ENCODE measurements at places on chromosomes 13 and 19. TPM values are rescaled to one million over a fixed set of nuclear protein-coding genes. Genes with fewer than 3 reads are reported as not detected.

DNA sequence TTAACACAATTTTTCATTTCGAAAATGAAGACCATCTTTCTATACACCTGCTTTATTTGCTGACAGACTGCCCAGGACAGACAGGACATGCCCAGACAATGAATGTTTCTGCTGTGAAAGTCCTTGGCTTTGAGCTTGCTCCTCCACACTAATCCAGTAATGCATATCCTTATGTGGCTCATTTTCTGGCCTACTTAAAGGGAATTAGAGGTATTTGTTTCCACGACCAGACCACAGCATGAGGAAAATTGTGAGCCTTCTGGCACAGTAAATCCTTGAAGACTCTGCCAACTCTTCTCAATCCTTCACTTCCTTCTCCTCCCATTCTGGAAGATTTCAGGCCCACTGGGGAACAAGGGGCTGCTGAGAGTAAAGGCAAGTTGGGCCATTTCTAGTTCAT lies 25.7 kb downstream of the CCDC70 start:
- no peaks in the 10 kb centered on the region for H3K27me3 ChIP-seq
- no peaks in the 10 kb centered on the region for H3K4me1 ChIP-seq
- H3K36me3 ChIP-seq: no peaks in the 10 kb centered on the region
- DNase-seq: no peak

ZNF85 gene
- total RNA-seq: not detected

TEKTIP1 gene
- 1.9 TPM for total RNA-seq

ZNF45 gene
- 14.8 TPM for total RNA-seq

GRCh38 chr13:50850445-50850844 lies 7.0 kb upstream of the DLEU7 start:
- no peak overlapping the region for H3K27ac ChIP-seq
- H3K4me1 ChIP-seq: no peaks in the 10 kb centered on the region
- H3K27me3 ChIP-seq: no peaks in the 10 kb centered on the region
- H3K4me3 ChIP-seq: no peak overlapping the region

DNA sequence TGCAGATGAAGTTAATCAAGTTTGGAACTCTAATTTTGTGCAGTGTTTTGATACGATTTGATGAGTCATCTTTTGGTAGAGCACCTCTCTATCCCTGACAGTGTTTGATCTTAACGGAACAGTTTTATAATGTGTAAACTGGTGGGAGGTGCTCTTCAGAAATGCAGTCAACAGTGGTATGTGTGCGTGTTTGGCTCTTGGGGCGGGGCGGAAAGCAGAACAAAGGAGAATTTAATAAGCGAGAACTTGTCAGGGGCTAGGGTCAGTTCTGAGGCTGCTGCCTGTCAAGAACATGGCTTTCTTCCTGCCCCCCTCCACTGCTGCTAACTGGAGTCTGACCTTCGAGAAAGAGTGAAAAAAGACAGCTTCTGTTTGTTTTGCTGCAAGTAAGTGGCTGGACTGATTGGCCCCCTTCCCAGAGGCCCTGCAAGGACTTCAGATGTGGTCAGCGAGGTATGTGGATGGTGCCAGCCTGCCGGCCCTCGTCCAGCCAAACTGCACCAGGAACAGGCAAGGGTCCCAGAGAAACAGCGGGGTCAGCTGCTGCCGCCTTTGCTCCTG lies 40.8 kb downstream of the BBC3 start:
- peak; percentile 76 for DNase-seq
- no peaks in the 10 kb centered on the region for H3K27me3 ChIP-seq
- peak overlapping the region; percentile 65 for H3K27ac ChIP-seq
- H3K4me3 ChIP-seq: no peak overlapping the region

- no peak for DNase-seq
- H3K4me1 ChIP-seq: no peaks in the 10 kb centered on the region
- no peak overlapping the region for H3K4me3 ChIP-seq
- no peaks in the 10 kb centered on the region for H3K27me3 ChIP-seq
- no peaks in the 10 kb centered on the region for H3K36me3 ChIP-seq
Observed at GRCh38 chr13:35857769-35858168, 273.4 kb downstream of the DCLK1 start.

APOC4 gene
- not detected for total RNA-seq

DNA sequence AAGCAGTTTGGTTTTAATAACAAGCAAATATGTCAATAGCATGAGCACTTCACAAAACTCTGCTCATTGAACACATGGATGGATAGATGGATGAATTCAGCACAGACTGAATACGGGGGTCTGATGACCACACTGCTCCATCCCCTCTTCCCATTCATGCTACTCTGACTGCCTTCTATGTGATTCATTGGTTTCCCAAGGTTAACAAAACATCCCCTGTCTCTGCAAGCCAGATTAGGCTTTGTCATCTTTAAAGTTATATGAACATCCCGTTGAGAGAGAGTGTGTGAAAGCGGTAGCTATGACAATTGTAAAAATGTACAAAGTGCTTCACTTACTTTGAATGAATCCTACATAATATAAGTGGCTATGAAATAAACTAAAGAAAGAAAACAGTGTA lies 252.5 kb downstream of the OXGR1 start:
- no peak overlapping the region for H3K27ac ChIP-seq
- DNase-seq: no peak
- H3K36me3 ChIP-seq: no peaks in the 10 kb centered on the region
- no peaks in the 10 kb centered on the region for H3K4me1 ChIP-seq

GRCh38 chr19:16645140-16645539 lies 14.8 kb downstream of the SMIM7 start:
- no peaks in the 10 kb centered on the region for H3K4me1 ChIP-seq
- H3K27ac ChIP-seq: no peak overlapping the region
- DNase-seq: no peak
- no peaks in the 10 kb centered on the region for H3K27me3 ChIP-seq
- no peaks in the 10 kb centered on the region for H3K36me3 ChIP-seq
- H3K4me3 ChIP-seq: no peak overlapping the region

C5AR2 gene
- not detected for total RNA-seq

- H3K4me1 ChIP-seq: no peaks in the 10 kb centered on the region
- H3K36me3 ChIP-seq: no peaks in the 10 kb centered on the region
- no peak overlapping the region for H3K4me3 ChIP-seq
- DNase-seq: no peak
Observed at GRCh38 chr13:51562011-51562671, 22.1 kb upstream of the WDFY2 start.

GRCh38 chr19:2962018-2962670 lies 15.2 kb upstream of the TLE6 start:
- H3K4me1 ChIP-seq: no peaks in the 10 kb centered on the region
- peak; percentile 79 for DNase-seq
- H3K4me3 ChIP-seq: no peak overlapping the region
- H3K27me3 ChIP-seq: no peaks in the 10 kb centered on the region
- H3K36me3 ChIP-seq: no peaks in the 10 kb centered on the region

DNA sequence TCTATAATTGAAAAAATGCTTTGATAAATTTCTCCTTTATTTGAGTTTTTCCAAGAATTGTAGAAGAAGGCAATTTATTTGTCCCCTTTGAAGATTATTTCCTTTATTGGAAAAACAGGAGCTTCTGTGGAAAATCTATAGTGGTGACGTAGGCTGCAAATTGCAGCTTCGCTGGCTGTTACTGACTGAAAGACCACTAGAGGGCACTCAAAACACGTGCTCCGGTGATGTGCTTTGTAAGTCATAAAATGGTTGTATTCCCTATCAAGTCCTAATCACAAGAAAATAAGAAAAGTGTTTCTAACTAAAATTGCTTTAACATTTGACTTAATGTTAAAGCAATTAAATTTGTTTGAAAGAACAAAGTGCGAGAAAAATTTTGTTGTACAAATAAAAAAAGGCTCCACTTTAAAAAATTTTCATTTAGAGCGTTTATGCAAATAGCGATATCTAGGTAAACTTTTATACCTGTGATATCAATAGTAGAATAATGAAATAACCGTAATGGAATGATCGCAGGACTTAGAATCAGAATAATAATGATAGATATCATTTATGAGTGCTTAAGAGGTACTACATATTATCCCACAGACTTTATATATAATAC lies 638.2 kb upstream of the SPRY2 start:
- no peaks in the 10 kb centered on the region for H3K36me3 ChIP-seq
- H3K4me3 ChIP-seq: no peak overlapping the region
- no peaks in the 10 kb centered on the region for H3K27me3 ChIP-seq
- peaks cover 8% of the 10 kb centered on the region for H3K4me1 ChIP-seq

C3 gene
- 19.3 TPM for total RNA-seq

GRCh38 chr19:35764432-35765315 lies 6.7 kb downstream of the PROSER3 start:
- DNase-seq: no peak
- H3K27ac ChIP-seq: no peak overlapping the region

DNA sequence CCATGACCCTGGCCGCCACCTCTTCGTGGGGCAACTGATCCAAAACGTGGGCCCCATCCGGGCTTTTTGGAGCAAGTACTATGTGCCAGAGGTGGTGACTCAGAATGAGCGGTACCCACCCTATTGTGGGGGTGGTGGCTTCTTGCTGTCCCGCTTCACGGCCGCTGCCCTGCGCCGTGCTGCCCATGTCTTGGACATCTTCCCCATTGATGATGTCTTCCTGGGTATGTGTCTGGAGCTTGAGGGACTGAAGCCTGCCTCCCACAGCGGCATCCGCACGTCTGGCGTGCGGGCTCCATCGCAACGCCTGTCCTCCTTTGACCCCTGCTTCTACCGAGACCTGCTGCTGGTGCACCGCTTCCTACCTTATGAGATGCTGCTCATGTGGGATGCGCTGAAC lies 9.6 kb downstream of the INSL3 start:
- no peak overlapping the region for H3K27ac ChIP-seq
- DNase-seq: no peak
- H3K36me3 ChIP-seq: no peaks in the 10 kb centered on the region

GRCh38 chr19:35348911-35349611 lies 1.4 kb downstream of the FFAR1 start:
- no peaks in the 10 kb centered on the region for H3K27me3 ChIP-seq
- H3K36me3 ChIP-seq: no peaks in the 10 kb centered on the region
- no peaks in the 10 kb centered on the region for H3K4me1 ChIP-seq
- H3K4me3 ChIP-seq: no peak overlapping the region
- DNase-seq: no peak
- no peak overlapping the region for H3K27ac ChIP-seq

IER2 gene
- 72.0 TPM for total RNA-seq

GRCh38 chr13:94661406-94661805 lies 50.9 kb downstream of the SOX21 start:
- H3K4me3 ChIP-seq: no peak overlapping the region
- H3K27me3 ChIP-seq: no peaks in the 10 kb centered on the region

KRTDAP gene
- total RNA-seq: not detected

- no peaks in the 10 kb centered on the region for H3K36me3 ChIP-seq
- peaks cover 12% of the 10 kb centered on the region for H3K4me1 ChIP-seq
- peak; percentile 72 for DNase-seq
- H3K4me3 ChIP-seq: peak overlapping the region; percentile 42
- H3K27me3 ChIP-seq: no peaks in the 10 kb centered on the region
Observed at GRCh38 chr19:48290771-48291488, 21.0 kb downstream of the ZNF114 start.

GRCh38 chr19:15479391-15480345 lies at the start of gene PGLYRP2:
PGLYRP2 (minus strand) TSS chr19:15479501; CDS start chr19:15479371, 130 bp downstream.
- no peaks in the 10 kb centered on the region for H3K4me1 ChIP-seq
- no peak within 1 kb of the TSS for H3K27ac ChIP-seq
- H3K27me3 ChIP-seq: no peaks in the 10 kb centered on the region
- DNase-seq: no peak
- no peak within 1 kb of the TSS for H3K4me3 ChIP-seq

MYADM gene
- 115 TPM for total RNA-seq

DNA sequence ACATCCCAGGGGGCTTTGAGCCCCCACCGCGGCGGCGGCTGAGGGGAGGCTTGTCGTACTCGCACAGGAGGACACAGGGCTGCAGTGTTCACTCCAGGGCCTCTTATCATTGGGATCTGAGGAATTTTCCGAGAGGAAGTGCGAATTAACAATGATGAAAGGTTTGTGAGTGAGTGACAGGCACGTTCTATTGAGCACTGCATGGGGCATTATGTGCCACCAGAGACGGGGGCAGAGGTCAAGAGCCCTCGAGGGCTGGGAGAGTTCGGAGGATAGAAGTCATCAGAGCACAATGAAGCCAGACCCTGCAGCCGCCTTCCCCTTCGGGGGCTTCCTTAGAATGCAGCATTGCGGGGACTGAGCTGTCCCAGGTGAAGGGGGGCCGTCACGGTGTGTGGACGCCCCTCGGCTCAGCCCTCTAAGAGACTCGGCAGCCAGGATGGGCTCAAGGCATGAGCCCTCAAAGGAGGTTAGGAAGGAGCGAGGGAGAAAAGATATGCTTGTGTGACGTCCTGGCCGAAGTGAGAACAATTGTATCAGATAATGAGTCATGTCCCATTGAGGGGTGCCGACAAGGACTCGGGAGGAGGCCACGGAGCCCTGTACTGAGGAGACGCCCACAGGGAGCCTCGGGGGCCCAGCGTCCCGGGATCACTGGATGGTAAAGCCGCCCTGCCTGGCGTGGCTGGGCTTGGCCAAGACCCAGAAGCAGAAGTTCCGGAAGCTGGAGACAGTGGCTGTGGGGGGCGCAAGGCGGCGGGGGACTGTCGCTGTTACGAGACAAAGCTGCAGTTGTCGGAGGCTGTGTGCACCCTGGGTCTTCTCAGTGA lies 53.9 kb downstream of the MCF2L start:
- peaks cover 17% of the 10 kb centered on the region for H3K4me1 ChIP-seq
- no peak overlapping the region for H3K4me3 ChIP-seq
- no peaks in the 10 kb centered on the region for H3K27me3 ChIP-seq
- DNase-seq: peak; percentile 59
- H3K27ac ChIP-seq: peak overlapping the region; percentile 88

- no peak overlapping the region for H3K4me3 ChIP-seq
- peaks cover 3% of the 10 kb centered on the region for H3K36me3 ChIP-seq
- no peaks in the 10 kb centered on the region for H3K4me1 ChIP-seq
- DNase-seq: peak; percentile 69
Observed at GRCh38 chr19:19342086-19343015, 21.7 kb downstream of the MAU2 start.

DNA sequence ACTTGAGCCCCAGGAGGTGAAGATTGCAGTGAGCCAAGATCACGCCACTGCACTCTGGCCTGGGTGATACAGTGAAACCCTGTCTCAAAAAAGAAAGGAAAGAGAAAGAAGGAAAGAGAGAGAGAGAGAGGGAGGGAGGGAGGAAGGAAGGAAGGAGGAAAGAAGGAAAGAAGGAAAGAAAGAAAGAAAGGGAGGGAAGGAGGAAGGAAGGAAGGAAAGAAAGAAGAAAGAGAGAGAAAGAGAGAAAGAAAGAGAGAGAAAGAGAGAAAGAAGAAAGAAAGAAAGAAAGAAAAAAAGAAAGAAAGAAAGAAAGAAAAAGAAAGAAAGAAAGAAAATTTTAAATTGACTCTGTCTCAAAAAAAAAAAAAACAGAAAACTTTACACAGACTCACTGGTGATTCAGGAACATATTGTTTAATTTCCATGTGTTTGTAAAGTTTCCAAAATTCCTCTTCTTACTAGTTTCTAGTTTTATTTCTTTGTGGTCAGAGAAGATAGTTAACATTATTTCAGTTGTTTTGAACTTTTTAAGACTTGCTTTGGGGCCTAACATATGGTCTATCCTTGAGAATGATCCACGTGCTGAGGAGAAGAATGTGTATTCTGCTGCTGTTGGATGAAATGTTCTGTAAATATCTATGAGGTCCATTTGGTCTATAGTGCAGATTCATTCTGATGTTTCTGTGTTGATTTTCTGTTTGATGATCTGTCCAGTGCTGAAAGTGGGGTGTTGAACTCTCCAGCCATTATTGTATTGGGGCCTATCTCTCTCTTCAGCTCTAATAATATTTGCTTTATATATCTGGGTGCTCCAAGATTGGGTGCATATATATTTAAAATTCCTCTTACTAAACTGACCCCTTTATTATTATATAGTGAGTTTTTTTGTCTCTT lies 204.4 kb upstream of the SERP2 start:
- no peaks in the 10 kb centered on the region for H3K36me3 ChIP-seq
- no peak overlapping the region for H3K27ac ChIP-seq
- DNase-seq: no peak
- no peak overlapping the region for H3K4me3 ChIP-seq
- peaks cover 4% of the 10 kb centered on the region for H3K4me1 ChIP-seq

- no peak overlapping the region for H3K27ac ChIP-seq
- peaks cover 1% of the 10 kb centered on the region for H3K27me3 ChIP-seq
- H3K4me3 ChIP-seq: no peak overlapping the region
- no peaks in the 10 kb centered on the region for H3K36me3 ChIP-seq
- no peaks in the 10 kb centered on the region for H3K4me1 ChIP-seq
Observed at GRCh38 chr13:110942248-110942981, 27.5 kb upstream of the ANKRD10 start.

Measured in Caco-2 (cell line).